ENCODE measurements at places on chromosomes 13 and 19.

DNA sequence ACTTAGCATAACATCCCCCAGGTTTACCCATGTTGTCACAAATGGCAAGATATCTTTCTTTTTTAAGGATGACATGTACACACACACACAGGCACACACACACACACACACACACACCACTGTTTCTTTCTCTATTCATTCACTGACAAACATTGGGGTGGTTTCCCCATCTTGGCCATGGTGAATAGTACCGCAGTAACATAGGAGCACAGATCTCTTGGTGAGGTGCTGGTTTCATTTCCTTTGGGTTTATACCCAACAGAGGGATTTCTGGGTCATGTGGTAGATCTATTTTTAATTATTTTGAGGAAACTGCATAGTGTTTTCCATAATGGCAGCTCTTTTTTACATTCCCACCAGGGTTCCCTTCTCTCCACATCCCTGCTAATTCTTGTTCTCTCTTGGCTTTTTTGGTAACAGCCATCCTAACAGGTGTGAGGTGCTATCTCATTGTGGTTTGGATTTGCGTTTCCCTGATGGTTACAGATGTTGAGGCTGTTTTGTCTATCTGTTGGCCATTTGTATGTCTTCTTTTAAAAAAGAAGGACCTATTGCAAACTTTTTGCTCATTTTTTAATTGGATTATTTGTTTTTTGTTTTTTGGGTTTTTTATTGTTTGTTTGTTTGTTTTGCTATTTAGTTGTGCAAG lies 251.7 kb upstream of the IRS2 start:
- no peak for DNase-seq

DNA sequence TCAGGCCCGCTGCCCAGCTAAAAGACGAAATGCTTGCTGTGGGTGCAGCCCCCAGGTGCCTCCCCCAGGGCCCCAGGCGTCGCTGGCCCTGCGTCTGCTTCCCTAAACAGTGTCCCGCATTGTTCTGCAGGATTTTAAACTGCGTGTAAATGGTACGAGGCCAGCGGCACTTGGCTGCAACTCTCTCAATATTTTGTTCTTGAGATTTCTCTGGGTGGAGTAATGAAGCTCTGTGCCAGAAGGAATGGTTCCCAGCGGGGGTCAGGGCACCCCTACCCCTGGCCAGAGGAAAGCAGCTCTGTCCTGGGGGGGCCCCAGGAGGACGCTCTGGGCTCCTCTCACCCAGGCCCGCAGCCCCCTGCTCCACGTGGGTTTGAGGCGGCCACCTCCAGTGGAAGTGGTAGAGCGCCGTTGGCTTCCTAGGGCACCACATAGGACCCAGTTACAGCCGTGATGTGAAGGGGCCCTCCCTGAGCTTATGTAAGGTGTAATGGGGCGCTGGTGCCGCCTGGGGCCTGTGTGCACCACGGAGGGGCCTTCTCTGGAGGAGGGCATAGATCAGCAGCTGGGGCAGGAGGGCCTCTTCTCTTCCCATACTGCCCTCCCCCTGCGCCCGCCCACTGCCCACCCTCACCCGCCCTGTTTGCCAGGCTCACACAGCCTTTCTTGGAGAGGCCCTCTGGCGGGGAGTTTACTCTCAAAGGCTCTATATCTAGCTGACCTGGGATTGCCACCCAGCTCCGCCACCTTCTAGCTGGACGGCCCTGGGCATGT lies 19.8 kb downstream of the PAK4 start:
- no peak for DNase-seq

DNA sequence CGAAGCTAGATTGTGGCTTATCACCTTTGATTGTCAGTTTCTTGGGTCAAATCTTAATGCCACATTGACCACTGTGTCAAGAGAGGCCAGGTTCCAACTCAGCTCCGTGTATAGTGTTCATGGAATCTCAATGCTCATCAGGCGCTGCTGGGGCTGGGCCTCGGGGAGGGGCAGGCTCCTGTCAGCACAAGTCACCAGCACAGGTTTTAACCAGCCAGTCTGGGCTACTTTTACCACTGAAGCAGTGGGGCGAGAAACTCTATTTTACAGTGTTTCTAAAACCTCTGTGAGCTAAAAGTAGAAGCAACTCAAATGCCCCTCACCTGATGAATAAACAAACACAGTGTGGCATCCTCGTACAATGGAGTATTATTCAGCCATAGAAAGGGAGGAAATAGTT lies 118.7 kb upstream of the GJB6 start:
- DNase-seq: no peak

DNA sequence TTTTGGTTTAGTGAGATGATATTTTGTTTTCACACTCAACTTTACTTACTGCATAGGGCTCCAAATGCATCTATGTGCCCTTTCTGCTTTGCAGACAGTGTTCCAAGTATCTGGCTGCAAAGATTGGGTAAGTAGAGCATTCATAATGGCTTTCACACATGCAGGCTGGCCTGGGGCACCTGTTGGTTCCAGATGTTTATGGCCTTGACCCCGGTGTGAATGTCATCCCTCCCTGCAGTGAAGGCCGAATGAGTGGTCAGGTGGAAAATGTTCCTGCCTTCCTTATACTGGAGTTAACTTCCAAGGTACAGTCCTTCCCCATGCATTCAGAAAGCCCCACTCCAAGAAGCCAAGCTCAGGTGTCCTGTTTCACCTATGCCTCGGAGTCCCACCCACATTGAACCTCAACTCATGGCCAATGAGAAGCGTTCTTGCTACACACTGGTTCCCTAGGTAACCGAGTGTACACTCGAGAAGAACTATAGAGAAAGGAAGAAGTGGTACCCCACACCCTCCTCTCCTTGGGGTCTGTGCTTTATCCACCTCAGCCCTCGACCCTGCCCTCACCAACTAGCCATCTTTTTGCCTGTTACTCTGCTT lies 23.0 kb upstream of the ZNF536 start:
- no peak for DNase-seq

- no peak for DNase-seq
These were observed 265.2 kb upstream of the SGCG start for GRCh38 chr13:22915442-22916082.

GRCh38 chr13:24892829-24893228 lies 128.9 kb downstream of the RNF17 start:
- DNase-seq: no peak

GRCh38 chr19:19774354-19775033 lies 41.6 kb upstream of the ZNF14 start:
- DNase-seq: no peak

DNA sequence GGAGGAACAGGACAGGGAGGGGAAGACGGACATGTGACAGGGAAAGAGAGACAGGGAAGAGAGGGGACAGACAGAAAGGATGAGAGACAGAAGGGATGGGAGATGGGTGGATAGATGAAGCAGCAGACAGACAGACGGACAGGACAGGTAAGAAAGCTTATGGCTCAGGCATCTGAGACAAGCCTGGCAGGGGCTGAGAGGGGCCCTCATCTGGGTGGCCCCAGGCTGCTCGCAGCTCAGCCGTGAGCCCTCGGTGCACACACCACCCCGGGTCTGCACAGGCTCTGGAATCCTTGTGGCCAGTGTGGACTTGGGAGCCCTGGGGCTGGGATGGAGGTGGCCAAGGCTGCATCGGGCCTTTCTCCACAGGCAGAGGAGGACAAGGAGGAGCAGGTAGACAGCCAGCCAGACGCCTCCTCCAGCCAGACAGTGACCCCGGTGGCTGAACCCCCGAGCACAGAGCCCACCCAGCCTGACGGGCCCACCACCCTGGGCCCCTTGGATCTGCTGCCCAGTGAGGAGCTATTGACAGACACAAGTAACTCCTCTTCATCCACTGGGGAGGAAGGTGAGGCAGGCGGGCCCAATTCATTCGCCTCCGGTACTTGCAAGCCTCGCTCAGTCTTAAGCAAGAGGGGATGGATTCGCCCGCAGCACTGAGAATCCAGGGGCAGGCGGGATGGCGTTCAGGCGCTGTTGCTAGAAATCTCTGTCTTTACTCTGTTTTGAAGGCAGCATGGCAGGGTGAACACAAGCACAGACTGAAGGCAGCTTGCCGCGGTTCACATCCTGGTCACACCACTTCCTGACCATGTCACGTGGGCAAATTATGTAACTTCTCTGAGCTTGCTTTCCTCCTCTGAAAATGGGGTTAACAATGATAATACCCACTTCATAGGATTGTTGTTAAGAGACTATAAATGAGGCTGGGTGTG lies 14.0 kb downstream of the GRAMD1A start:
- peak; percentile 53 for DNase-seq

GRCh38 chr13:28375250-28375930 lies 119.5 kb downstream of the FLT1 start:
- DNase-seq: no peak
